Progenitor cell of endocrine pancreas (in vitro differentiated cells): ENCODE measurements at places on chromosomes 2 and 18.

DNA sequence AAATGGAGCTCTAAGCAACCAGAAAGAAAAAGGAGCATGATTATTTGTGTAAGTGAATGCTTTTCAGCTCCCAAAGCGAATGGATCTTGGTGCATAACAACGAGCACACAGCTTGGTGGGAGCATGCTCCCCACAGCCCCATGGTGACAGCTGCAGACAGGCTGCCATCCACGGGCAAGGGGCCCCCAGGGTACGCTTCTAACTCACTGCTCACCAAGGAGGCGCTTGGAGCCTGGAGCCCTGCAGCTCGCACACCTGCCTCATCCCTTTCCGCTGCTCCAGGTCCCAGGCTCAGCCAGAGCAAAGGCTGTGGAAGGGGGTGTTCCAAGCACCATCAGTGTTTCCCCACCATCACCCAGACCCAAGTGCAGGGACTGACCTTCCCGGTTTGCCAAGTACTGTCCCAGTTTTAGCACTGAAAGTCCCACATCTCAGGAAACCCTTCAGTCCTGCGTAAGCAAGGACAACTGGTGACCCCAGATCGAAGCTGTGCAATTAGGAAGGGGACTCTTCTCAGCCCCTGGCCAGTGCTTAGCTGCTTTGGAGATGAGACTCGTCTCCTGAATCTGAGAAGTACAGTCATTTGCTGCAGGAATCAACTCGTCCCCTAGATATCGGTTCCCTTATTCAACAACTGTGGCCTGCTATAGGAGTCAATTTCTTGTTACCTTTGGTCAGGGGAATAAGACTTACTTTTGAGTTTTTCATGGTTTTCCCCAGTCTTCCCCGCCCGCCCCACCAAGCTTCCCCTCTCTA lies 50.0 kb upstream of the ATG16L1 start:
- no peak for DNase-seq

- no peak for DNase-seq
These were observed 501.5 kb downstream of the NR4A2 start for GRCh38 chr2:155830817-155831579.

DNA sequence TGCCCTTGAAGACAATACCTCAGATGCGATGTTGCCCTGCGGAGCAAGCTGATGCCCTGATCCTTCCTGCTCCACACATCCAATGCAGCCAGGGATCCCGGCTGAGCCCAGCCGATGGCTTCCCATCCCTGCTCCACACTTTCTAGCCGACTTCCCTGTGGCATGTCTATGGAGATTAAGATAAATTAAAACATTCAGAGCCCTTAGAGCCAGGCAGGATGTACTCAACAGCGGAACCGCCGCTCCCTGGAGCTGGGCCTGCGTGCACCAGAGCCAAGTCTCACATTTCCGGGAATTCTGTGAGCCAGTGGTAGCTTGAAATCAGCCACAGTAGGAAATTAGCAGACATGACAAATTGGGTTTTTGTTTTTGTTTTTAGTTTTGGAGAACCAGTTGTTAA lies 620.6 kb downstream of the GALR1 start:
- DNase-seq, result no peak

DNA sequence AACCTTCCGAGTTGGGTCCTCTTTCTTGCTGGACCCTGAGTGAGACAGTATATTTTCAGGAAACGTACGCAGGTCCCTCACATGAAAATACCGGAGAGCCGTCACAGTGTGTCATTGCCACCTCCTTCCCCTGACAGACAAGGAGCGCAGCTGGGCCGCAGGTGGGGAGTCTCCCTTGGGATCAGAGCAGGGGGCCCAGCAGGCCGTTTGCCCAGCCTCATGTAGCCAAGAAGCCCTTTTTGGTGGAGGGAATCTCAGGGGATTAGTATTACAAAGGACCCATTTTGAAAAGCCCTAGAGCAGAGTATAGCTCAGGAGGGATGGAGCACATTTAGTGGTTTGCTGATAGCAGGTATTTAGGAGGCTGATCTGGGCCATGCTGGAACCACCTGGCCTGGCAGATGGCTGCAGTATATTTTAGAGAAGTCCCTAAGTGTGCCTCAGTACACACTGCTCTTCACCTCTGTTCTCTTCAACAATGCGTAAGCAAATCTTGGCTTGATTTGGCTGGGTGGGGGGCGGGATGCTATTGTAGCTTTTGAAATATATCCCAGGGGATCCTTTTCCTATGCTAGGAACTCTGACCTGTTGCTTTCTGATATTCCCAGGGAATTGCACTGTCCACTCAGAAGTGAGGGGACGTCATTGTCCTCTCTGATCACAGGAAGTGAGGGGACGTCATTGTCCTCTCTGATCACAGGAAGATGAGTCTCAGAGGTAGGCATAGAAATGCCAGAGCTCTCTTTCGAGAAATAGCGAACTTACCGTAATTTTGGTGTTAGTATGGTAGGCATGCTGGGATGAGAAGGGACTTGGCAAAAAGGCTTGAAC lies 171.9 kb downstream of the HRH4 start:
- DNase-seq, result no peak

GRCh38 chr18:24111936-24112335 lies 26.9 kb upstream of the CABYR start:
- no peak for DNase-seq

DNA sequence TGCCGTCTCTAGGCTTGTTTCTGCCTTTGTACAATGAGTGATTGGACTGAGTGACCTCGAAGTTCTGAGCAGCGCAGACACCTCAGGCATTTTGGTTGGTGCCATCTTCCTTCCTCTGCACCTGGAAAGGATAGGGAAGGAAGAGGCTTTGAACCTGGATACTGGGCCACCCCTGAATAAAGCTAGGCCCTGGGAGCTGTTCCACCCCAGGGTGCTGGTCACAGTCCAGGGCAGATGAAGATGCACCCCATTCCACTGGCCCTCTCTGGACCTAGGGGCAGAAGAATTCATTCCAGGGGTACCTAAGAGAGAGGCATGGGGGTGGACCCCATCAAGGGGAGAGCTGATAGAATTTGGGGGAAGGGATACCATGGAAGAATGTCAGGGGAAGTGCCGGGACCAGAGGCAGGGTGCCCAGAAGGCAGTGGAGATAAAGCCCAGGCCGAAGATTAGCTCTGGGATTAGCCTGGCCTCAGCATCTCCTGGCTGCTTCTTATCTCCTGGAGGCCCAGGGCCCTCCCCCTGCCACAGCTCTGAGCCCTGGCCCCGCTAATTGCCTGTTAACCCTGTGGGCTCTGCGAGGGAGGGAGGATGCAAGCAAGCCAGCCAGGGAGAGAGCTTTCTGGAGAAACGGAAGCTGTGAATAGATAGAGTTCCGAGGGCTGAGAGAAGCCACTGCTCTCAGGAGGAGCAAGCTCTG lies 11.4 kb downstream of the ASIC4 start:
- no peak for DNase-seq

DNA sequence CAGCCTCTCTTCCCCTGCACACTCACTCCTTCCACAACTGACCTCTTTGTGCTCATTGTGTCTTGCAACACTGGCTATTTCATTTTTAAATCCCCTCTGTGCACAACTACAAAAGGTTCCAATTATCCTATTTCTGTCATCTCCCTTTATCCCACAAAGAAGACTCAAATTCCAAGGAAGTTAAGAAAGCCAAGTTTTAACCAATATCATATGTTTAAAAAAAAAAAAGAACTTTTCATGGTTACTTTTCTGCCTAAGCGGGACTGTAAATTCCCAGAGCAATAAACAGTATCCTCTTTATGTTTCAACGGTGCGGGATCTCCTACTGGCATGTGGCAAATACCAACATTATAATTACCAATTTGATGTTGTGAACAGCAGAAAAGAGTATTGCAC lies 83.8 kb downstream of the DOCK10 start:
- no peak for DNase-seq

DNA sequence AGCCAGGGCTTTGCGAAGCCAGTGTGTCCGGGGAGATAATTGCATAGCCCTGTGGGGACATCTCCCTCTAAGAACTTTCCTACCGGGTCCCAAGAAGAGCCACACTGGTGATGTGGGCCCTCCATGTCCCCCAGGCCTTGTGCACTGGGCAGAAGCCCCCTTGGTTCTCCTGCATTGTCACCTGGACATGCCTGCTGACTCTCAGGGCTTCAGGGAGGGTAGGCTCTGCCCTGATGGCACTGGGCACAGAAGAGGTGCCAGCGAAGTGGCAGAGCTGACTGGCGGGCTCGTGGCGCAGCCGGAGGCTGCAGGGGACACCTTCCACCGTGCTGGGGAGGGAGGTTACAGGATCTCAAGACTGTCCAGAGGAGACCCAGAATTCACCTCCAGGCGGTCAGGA lies 28.3 kb downstream of the GLI2 start:
- no peak for DNase-seq

DNA sequence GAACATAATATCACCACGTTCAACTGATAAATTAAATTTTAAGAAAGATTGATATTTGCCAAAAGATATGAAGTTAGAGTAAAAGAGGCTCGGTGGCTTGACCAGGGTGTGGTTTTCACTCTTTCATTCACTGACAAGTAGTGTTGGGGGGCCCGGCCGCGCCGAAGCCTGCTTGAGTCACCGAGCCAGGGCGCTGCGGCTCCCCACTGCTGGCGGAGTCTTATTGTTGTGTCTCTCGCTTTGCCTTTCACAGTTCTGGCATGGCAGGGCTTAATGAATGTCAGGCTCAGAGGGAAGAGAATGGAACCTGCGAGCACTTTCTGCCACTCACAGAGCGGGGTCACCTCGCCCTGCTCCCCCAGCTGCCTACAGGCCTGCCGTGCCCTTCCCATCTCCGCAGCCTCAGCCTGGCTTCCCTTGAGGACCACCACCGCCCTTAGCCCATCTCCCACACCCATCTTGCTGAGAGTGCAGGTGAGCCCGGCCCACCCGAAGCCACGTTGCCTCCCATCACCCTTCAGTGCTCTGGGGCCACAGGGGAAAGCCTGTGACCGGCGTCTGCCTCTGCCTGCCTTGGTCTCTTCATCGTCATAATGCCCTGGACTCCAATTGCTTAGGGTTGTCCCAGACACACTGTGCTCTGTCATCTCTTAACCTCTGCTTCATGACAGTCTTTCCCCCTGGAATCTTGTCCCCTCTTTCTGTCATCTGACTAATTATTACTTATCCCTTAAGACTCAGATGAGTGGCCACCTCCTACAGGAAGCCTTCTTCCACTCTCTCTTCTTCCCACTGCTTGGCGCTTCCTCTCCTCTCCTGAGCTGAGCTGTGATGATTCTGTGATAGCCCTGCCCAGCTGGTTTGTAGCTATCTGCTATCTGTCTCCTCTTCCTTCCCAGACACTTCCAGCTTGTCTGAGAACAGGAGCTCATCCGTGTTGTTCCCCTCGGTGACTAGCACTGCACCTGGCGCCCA lies 142.5 kb downstream of the FAM210A start:
- DNase-seq, result no peak

GRCh38 chr18:57649556-57650500 lies 28.2 kb upstream of the NARS1 start:
- no peak for DNase-seq

DNA sequence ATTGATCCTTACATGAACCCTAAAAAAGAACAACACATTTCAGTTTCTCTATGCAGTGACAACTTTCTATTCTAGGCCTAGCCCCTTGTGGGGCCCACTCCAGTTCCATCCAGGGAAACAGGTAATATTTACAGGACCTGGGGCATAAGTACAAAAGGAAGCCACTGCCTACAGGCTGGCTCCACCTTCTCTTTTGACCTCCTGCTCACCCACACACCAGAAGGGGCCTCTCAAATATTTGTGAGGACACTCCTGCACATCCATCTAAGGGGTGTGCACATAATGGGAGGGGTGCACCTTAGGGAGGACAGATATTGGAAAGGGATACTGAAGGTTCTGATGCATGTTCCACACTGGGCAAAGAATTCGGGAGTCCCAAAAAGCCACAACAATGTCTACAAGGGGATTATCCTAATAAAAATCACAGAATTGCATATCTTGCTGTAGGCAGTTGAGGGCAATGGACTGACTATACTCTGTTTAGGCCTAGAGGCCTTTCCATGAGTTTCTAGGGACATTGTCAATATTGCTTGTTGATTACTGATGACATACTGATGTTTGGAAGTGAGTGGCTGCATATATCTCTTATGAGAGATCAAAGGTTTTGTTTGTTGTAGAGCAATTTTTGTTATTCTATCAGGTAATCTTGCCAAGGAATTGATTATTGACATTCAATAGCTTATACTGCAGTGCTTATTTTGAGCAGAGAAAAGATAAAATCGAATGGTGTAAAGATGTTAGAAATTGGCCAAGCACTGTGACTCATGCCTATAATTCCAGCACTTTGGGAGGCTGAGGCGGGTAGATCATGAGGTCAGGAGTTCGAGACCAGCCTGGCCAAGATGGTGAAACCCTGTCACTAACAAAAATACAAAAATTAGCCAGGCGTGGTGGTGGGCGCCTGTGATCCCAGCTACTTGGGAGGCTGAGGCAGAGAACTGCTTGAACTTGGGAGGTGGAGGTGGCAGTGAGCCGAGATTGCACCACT lies 23.8 kb upstream of the HNRNPA3 start:
- no peak for DNase-seq

GRCh38 chr2:192288295-192288694 lies 93.6 kb upstream of the TMEFF2 start:
- DNase-seq, result no peak

GRCh38 chr2:10097352-10098148 lies 17.3 kb upstream of the CYS1 start:
- DNase-seq, result peak; percentile 48

DNA sequence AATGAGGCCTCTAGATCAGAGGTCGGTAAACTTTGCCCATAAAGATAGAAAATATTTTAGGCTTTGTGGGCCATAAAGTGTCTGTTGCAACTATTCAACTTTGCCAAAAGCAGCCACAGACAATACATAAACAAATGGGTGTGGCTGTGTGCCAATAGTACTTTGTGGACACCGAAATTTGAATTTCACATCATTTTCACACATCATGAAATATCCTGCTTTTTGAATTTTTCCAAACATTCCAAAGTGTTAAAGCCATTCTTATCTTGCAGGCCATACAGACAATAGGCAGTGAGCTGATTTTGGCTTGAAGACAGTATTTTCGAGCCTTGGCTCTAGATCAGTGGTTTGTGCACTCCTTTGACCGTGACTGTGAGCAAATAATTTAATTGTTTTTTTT lies 51.1 kb upstream of the EPC2 start:
- no peak for DNase-seq
